ENCODE measurements at places on chromosomes 1 and 21. TPM values are rescaled to one million over a fixed set of nuclear protein-coding genes. Genes with fewer than 3 reads are reported as not detected.

CA6 gene
- not detected for total RNA-seq

FAM78B gene
- not detected for total RNA-seq

STYXL2 gene
- total RNA-seq: not detected

TMEM269 gene
- not detected for total RNA-seq

ACTA1 gene
- not detected for total RNA-seq

XCL1 gene
- not detected for total RNA-seq

DNTTIP2 gene
- 32.5 TPM for total RNA-seq

DENND2D gene
- 2.3 TPM for total RNA-seq

FCGR3A gene
- not detected for total RNA-seq

PTPN14 gene
- total RNA-seq: 37.7 TPM

SERTAD4 gene
- total RNA-seq: 1.3 TPM

NID1 gene
- total RNA-seq: 47.0 TPM

OXCT2 gene
- 1.8 TPM for total RNA-seq

COA6 gene
- total RNA-seq: 28.6 TPM

All from epithelial cell of umbilical artery (primary cell).